ENCODE measurements at places on chromosomes 2 and 18. TPM values are rescaled to one million over a fixed set of nuclear protein-coding genes. Genes with fewer than 3 reads are reported as not detected.

GRCh38 chr2:236998758-236999157 is 86.9 kb upstream of the COPS8 start:
- DNase-seq: no peak

DNA sequence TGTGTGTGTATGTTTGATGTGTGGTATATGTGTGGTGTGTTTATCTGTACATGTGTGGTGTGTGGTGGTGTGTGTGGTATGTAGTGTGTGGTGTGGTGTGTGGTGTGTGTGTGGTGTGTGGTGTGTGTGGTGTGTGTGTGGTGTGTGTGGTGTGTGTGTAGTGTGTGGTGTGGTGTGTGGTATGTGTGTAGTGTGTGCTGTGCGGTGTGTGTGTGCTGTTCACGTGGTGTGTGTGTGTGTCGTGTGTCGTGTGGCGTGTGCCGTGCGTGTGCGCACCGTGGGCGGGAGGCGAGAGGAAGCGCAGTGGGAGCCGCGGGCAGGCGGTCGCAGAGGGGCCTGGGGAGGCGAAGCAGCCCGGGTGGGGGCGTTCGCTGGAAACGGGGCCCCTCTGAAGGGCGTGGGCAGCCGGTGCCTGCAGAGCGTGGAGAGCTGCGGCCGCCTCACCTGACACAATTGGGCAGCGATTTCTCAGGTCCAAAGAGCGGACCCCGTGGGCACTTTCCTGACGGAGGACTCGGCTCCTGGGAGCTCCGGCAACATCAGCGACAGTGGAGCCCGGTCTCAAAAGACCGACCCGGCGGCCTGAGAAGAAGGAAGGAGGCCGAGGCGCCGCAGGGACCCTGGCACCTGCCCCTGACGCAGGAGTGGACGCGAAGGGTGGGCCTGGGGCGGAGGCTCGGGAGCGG is 741.1 kb upstream of the SALL3 start:
- no peak for DNase-seq

The GKN1 gene
- total RNA-seq: not detected

- no peak for DNase-seq
Observed at GRCh38 chr18:213966-214365, 53.9 kb downstream of the THOC1 start.

DNA sequence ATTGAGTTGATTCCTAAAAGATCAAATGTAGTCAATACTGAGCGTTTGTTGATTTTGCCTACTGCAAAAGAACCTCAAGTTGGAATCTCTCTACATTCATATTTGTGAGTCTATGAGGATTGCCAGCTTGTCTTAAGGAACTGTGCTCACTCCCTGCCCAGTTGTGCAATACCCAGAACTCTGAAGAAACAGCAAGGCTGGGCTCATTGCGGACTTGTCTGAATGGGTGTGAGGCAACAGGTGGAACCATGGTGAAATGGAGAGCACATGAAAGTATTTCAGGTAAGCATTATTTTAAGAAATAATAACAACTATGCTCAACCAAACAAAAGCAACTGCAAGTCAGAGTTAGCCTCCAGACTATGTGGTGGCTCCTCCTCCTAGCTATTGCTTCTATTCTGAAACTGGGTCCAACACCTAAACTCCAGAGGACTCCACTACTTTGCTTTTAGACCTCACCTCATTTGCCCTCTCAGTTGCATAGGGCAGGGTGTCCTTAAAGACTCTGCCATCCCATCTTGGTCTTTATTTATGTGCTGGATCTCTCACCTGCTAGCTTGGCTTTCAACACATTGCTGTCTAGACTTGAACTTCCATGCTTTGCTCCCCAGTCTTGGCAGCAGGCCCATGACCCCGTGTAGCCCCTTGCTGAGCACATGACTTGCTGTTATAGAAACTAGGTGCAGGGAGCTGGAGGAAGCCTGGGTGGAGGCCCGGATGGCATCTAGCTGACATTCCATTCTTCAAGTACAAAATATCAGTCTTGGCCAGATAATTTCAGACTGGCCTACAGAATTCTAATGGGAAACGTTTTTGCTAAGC is 94.8 kb upstream of the ARL5A start:
- DNase-seq: no peak

- DNase-seq: no peak
Observed at GRCh38 chr2:85577386-85578242, at the start of gene VAMP8. TSS of gene VAMP8 (plus strand) at chr2:85577586. CDS start at chr2:85577647, 61 bp downstream.

- DNase-seq: no peak
Observed at GRCh38 chr2:29215073-29215472, 99.9 kb downstream of the CLIP4 start.

DNA sequence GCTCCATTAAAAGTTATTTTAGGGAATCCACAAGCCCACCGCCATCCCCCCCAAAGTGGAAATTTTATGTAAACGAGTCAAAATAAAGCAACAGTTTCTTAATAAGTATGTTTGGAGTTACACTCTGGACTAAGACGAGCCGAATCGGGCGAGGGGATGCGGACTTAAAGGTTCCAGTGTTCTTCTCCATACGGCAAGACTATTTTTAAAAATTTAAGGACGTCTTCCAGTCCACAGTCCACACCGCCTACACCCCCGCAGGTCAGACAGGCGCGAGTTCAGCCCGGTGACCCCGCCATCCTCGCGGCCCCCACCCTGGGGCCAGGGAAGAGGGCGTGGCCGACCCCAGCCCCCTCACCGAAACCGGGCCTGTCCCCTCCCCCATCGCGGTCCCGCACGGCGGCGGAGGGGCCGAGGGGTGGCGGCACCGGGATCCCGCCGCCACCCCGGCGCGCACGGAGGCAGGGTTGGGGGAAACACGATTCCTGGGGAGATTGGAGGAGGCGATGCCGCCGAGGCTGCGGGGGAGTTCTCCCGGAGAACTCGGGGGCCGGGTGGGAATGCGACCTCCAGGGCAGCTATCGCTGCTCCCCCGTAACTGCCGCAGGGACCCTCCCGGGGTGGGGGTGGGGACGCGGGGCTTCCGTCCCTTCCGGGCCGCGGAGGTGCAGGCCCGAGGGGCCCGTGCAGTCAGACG is 24.5 kb upstream of the SMAD7 start:
- DNase-seq: peak; percentile 44

The CACNB4 gene
- 42.4 TPM for total RNA-seq

DNA sequence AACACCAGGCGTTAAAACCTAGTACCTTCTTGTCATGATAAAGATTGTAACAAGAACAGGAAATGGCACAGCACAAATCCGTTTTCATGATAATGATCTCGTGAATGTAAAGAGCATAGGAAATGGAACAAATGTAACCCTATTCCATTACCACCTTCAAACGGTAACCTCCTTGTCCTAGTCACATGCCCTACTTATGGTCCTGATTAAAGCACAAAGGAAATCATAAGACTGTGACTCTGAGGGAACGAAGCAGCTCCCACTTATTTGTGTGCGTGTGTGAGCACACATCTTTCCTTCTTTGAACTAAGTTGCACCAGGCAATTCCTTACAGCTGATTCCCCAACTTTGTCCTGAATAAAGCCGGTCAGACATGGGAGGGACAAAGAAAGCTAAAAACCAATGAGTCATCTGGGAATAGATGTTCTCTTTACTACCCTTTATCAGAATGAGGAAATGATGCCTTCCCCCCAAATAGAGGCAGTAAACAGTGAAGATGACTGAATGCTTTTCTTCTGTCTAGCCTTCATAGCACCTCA is 192.6 kb downstream of the IKZF2 start:
- DNase-seq: no peak

- no peak for DNase-seq
Observed at GRCh38 chr18:55983433-55983832, 395.4 kb upstream of the TCF4 start.

- DNase-seq: no peak
Observed at GRCh38 chr2:151733771-151734672, at the start of gene NEB. TSS of gene NEB (minus strand) at chr2:151734476. CDS start at chr2:151733156, 1,320 bp downstream.

DNA sequence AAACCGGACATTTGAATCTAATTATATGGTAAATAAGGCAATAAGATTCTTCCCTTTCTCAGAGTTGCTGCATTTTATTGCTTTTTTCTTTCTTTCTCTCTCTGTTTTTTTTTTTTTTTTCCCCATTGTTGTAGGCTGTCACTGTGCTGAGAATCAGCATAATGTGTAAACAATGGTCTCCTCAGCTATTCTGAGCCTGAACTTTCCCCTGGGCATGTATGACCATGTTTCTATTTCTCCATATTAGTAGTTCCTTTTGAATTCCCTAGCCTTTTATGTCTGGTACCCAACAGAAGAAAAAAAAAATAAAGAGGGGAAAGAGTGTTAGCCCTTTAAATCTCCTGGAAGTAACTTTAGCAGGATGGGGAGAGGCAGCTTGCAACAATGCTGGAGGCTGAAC is 1862.5 kb downstream of the SUCLG1 start:
- no peak for DNase-seq

DNA sequence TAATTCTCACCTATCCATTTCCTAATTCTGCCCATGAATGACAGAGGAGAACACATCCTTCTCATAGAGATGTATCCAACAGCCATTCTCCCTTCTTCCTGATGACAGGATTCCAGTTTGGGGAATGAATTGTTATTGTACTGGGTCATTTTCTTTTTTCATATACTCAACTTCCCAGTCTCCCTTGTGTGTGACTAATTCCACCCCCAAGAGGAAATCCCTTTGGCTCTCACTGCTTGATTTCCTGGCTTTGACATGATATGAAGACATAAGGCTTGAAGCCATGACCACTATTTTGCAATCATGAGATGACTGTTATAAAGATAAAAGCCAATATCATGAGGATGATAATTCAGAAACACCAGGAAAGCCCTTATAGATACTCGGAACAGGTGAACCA is 384.7 kb upstream of the ACVR2A start:
- DNase-seq: no peak

- DNase-seq: no peak
Observed at GRCh38 chr2:65554765-65555591, 122.6 kb upstream of the SPRED2 start.

GRCh38 chr18:3062798-3063680 is 50.1 kb upstream of the LPIN2 start:
- DNase-seq: no peak

DNA sequence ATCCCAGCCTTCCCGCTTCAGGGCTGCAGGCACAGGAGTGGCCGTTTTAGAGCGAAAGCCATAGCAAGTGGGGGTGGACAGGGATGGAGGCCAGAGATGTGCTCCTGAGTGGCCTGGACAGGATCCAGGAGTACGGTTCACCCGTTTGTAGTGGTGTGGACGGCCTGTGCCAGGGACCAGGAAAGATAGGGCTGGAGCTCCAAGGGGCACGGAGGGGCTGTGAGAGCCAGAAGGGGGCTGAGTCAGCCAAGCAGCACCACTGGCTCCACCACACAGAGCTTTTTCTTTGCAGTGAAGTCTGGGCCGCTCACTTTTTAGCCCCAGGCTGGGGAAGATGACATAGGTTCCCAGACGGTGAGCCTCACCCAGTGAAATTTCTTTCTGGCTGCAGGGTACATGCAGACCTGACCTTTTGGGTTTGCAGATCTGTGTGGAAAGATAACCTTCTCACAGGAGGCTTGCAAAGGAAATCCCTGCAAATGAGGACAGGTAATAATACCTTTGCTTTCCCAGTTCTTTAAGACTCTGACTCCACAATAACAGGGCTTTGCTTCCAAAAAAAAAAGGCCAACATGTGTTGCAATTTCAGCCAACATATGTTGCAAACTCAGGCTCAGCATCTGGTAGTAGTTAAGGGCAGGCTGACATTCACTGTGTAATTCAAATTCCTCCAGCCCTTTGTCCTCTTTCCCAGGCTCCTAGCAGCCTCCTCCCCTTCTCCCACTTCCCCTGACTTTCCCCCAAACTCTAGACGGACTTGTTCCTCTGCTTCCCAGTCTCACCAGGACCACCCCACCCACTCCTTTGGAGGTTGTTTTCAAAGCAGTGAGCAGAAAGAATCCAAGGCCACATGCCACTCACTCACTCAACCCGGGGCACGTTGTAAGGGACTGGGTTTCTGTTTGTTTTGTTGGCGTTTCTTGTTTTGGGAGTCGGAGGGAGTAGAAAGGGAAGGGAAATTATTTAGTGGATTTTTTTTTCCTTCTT is 20.3 kb upstream of the LAPTM4A start:
- no peak for DNase-seq

The INO80D gene
- 16.3 TPM for total RNA-seq

The EVX2 gene
- not detected for total RNA-seq

DNA sequence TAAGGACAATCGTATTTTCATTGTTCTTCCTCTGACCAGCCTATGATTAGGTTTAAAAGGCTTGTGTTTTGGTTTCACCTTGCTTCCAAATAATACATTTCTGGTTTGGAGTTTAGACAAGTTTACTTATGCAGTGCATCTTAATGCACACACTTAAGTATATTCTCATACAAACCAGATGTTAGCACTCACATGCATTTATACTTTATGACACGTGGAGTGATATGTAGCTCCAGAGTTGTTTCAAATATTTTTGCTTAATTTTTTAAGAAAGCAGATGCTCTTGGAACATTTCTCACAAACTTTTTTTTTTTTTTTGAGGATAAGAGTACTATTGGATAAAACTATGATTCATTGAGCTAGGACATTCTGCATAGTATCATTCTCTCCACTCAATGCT is 109.9 kb downstream of the PDE1A start:
- DNase-seq: no peak

DNA sequence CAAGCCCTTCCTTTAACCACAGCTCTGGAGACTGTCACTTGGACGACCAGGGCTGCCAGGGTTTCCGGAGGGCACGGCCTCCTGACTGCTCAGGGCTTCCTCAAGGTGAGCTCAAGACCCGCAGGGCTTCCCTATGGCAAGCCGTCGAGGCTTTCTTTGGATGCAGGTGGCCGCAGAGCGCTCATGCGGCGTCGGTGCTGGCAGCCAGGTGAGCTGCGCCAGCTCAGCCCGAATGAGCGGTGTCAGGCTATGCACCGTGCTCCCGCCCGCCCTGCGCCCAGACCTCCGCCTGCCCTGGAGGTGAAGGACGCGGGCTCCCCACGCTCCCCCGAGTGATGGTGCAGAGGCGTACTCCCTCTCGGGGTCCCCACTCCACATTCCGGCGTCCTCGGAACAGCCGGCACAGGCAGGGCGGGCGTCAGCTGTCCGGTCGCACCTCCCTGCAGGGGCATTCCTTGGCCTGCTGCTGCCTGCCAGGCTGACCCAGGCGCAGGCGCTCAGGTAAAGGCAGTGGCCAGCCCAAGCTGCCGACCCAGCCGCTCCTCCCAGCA is 20.8 kb upstream of the TUBB6 start:
- no peak for DNase-seq

GRCh38 chr2:227163485-227163997 is 464 bp downstream of the COL4A4 start:
- peak; percentile 23 for DNase-seq

The CD226 gene
- 0.82 TPM for total RNA-seq

The LYPD6 gene
- total RNA-seq: 9.4 TPM

DNA sequence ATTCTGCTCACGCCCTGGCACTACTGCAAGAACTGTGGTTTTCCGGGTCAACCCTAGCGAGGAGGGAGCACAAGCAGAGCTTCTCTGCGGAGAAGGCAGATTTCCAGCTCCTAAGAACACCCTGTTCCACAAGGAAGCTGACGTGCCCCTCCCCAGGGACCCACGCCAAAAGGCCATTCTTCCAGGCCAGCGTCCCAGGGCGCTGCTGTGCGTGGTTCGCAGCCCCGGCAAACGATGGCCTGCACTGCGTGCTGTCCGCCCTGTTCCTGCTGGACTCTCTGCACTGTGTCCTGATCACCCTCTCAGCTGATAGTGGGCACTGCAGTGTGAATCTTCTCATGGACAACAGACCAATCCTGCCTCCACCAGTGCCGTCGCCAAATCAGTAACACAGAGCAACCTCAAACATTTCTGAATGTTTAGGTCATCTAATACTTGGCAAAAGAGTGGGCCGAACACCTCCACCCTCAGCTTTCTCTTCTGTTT is 49.1 kb downstream of the ADI1 start:
- DNase-seq: no peak
